Naive thymus-derived CD8-positive, alpha-beta T cell (primary cell): ENCODE measurements at places on chromosomes 4 and X.

DNA sequence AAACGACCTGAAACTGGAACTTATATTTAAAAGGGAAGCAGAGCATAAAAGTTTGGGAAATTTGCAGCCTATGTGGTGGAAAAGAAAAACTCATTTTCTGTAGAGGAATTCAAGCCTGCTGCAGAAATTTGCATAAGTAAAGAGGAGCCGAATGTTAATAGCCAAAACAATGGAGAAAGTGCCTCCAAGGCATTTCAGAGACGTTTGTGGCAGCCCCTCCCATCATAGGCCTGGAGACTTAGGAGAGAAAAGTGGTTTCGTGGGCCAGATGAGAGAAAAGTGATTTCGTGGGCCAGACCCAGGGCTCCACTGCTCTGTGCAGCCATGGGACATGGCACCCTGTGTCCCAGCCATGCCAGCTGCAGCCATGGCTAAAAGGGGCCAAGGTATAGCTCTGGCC, 361.9 kb downstream of the PCDH19 start:
- DNase-seq, result no peak

- no peak for DNase-seq
These were observed 70.9 kb upstream of the ARHGEF9 start for GRCh38 chrX:63855896-63856295.

DNA sequence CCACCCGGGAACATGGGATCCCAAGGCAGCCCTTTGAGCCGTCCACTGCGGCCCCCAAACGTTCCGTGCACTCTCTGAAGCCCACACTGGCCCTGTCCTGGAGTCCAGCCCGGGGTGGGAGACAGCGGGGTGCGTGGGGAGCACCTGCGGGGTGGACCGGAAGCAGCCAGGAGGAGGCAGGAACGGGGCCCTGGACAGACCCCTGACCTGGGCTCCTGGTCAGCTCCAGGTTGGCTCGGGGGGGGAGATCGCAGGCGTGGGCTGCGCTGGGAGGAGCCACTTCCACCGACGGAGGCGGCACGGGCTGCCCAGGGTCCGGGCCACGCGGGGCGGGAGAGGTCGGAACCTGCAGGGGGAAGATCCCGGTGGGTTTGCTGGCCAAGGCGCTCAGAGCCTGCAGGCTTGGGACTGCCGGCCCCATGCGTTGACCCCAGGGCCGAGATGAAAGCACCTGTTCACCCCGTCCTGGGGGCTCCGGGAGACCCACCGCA, 5.7 kb upstream of the PLCXD1 start:
- DNase-seq, result no peak

- DNase-seq, result no peak
These were observed 1554.0 kb upstream of the PCDH10 start for GRCh38 chr4:131595140-131595539.

- no peak for DNase-seq
These were observed 64.4 kb downstream of the HAUS3 start for GRCh38 chr4:2177443-2178093.

DNA sequence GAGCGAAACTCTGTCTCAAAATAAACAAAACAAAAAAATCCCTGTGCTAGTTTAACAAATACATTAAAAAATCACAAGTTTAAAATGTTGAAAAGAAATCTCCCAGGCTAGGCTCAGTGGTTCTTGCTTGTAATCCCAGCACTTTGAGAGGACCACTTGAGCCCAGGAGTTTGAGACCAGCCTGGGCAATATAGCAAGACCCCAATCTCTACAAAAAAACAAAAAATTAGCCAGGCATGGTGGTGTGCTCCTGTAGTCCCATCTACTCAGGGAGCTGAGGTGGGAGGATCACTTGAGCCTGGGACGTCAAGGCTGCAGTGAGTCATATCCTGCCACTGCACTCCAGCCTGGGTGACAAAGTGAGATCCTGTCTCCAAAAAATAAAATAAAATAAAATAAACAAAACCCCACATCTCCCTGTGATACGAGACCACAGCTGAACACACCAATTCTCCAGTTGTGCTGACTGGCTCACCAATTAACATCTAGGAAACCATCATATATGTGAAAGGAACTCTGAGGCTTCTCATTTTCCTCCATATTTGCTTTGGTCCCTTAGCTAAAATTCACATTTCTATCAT, 7.3 kb downstream of the RPS4X start:
- no peak for DNase-seq

DNA sequence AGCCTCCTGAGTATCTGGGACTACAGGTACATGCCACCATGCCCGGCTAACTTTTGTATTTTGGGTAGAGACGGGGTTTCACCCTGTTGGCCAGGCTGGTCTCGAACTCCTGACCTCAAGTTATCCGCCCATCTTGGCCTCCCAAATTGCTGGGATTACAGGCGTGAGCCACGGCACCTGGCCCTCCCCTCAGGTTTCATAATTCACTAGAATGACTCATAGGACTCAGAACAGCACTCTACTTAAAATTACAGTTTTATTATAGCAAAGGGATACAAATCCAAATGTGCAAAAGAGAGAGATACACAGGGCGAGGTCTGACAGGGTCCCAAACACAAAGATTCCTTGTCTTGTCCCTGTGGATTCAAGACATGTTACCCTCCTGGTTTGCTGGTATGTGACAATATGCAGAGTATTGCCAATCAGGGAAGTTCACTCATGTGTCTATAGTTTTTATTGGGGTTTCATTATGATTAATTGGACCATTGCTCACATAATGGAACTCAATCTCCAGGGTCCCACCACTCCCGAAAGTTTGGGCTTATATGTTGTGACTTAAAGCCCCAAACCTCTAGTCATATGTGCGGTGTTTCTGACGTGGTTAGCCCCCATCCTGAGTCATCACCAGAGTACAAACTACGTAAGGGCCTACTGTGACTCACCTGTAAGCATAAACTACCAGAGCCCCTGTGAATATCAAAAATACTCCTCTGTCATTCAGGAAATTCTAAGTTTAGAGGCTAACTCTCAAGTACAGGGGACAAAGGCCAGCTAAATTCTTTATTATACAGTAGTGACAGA, 5.2 kb downstream of the YIPF6 start:
- no peak for DNase-seq

DNA sequence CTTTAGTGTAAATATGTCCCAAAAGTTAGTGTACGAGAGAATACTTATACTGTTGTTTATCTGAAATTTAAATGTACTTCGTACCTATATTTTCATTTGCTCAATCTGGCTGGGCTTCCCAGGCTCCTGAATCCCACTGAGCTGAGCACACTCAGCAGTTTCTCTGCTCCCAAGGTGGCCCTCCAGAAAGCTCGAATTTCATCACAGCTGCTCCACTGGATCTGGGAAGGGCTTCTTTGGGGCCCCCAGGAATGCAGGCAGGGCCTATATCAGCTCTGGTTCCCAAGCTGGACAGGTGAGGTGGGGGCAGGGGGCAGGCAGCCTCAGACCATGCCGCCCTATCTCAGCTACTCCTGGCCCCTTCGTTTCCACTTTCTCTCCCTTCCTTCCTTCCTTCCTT, 1.5 kb upstream of the FATE1 start:
- no peak for DNase-seq

DNA sequence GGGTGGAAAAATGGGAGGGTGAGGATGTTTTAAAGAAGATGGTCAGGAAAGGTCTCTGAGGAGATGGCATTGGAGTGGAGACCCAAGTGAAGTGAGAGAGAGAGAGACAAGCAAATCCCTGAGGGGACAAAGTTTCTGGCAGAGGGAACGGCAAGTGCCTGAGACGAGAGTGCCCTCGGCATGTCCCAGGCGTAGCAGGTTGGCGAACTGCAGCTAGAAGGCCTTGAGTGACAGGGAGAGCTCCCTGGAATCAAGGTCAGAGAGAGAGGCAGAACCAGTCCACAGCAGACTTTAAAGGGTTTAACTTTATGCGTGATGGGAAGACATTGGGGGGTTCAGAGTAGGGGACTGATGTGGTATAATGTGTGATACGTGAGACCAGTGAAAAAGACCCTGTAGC, 150.2 kb upstream of the HAND2 start:
- DNase-seq, result no peak

GRCh38 chr4:139901531-139902320, 236.1 kb downstream of the MGST2 start:
- no peak for DNase-seq

GRCh38 chr4:117610706-117611308, 423.5 kb upstream of the NDST3 start:
- DNase-seq, result no peak

DNA sequence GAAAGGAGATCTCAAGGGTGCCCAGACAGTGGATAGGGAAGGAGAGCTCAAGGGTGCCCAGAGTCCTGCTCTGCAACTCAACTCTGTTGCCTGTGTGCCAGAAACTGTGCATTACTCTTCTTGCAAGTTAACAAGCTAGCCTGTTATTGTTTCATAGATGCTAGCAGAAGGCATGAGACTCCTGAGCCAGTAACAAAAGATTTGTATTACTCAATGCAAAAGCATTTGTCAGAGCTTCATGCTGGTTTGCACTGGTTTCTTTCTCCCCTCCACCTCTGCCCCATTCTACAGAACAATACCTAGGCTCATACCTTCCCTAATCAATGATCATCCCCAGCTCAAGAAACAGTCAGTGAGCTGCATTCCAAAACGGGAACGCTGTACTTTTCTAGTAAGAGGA, 124.5 kb upstream of the NEIL3 start:
- DNase-seq, result no peak

DNA sequence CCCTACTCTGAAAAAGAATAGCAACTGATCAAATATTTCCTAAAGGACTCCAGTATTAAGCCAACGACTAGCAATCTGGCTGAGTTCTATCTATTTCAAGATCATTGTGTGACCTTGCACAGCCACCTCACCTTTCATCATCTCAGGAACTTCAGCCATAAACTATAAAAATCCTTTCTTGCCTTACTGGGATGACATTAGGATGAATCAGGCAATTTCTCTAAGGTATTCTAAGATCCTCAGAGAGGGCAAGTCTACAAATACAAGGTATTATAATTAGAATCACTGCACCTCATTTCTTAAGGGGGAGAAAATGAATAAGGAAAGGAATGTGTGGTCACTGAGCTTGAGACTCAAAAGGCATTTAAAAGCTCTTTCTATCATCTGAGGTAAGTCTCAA, 152.6 kb downstream of the GRIA3 start:
- DNase-seq, result no peak

DNA sequence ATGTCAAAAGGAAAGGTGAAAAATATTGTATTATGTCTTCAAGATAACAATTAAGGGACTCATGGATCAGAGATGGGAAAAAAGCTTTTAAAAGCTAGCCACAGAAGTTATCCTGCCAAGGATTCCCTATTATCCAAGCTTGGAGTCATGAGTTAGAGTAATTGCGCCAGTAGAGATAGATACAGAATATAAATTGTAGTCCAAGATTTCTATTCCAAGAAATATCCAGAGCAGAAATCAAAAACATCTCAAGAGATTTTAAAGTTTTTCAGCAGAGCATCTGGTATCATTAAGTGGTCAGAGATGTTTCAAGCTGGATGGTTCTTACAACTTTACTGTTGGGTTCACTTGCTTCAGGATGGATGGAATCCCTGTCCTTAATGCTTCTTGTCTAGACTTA, 186.7 kb downstream of the PCDH18 start:
- DNase-seq, result no peak

DNA sequence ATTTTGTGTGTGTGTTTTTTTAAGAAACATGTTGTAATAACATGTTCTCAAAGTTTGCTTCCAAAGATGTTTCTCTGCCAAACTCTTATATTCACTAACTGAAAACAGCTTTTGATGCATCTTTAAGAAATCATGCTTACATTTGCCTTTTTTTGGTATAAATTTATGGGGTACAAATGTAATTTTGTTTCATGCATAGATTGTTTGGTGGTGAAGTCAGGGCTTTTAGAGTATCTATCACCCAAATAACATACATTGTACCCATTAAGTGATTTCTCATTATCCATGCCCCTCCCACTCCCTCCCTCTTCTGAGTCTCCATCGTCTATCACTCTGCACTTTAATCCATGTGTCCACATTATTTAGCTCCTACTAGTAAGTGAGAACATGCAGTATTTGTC, 30.8 kb downstream of the SPINK2 start:
- no peak for DNase-seq

- DNase-seq, result peak; percentile 5
These were observed 77.1 kb downstream of the TBCK start for GRCh38 chr4:106238820-106239420.
